Hippocampal formation (tissue), 2 donors: ENCODE measurements at places on chromosomes 1 and 21.

- DNase-seq = no peak
Observed at GRCh38 chr1:3917761-3918160, 17.7 kb upstream of the C1orf174 start.

DNA sequence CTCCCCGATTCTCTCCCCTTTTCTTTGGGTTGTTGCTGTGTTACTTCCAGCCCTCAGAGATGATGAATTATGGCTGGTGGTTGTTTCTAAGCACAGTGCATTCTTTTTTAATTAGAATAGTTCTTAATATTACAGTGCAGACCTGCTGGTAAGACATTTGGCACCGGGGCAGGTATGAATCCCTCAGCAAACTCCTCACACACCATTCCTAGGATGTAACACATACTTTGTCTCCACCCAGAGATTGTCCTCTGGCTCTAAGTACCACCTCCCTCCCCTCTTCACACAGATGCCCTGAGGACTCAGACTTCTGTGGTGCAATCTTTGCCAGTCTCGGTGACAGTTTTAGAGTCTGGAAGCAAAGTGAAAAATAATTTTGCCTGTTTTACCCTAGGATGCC lies 143.1 kb downstream of the HLX start:
- DNase-seq = no peak

DNA sequence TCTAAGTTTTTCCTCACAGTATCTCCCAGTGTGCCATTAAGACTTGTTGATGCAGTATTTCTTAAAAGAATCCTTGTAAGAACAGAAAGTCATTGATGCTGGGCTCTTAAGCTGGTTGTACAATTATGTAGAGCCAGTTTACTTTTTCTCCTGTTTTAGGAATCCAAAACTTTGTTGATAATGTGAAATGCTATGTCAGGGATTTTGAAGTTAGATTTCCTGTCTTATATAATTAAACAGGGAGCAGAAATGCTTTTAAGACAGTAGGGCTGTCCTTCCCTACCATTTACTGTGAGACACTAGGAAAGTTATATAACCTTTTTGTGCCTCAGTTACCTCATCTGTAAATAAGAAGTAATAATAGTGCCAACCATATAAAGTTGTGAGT lies 26.0 kb downstream of the CCDC18 start:
- DNase-seq = no peak

DNA sequence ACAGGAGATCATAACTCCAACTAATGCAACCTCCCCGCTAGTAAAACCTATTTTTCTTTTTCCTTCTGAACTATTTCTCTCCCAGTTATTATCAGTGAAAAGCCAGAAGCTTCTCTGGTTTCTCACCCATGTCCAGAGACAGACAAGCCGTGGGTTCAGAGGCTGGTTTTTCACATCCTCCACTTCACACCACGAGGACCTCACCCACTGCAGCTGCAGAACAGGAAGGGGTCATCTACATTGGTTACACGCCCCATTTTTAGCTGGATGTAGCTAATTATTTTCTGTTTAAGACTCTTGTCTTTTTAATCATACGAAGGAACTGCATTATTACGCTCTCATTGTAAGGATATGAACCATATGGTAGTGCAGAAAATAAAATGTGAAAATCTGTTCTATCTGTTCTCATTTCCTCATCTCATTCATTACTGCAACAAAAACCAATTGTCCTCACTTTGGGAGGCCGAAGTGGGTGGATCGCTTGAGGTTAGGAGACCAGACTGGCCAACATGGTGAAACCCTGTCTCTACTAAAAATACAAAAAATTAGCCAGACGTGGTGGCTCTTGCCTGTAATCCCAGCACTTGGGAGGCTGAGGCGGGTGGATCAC lies 39.1 kb upstream of the CLDN14 start:
- DNase-seq = no peak

- DNase-seq = no peak
Observed at GRCh38 chr1:228182296-228183030, 16.9 kb downstream of the IBA57 start.

DNA sequence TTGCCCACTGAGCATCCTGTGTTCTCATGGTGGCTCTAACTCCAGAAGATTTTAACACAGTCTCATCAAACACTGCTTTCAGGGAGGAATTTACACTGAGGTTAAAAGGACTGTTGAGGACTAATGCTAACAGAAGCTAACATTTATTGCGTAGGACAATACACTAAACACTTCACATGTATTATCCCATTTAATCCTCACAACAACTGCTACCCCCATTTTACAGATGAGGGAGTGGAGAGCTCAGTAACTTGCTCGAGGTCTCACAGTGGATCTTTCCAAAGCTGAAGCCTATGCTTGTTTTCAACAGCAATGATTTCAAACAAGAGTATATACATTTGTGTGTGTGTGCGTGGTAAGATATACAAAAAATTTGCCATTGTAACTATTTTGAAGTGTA lies 13.9 kb downstream of the ATF3 start:
- DNase-seq = no peak

DNA sequence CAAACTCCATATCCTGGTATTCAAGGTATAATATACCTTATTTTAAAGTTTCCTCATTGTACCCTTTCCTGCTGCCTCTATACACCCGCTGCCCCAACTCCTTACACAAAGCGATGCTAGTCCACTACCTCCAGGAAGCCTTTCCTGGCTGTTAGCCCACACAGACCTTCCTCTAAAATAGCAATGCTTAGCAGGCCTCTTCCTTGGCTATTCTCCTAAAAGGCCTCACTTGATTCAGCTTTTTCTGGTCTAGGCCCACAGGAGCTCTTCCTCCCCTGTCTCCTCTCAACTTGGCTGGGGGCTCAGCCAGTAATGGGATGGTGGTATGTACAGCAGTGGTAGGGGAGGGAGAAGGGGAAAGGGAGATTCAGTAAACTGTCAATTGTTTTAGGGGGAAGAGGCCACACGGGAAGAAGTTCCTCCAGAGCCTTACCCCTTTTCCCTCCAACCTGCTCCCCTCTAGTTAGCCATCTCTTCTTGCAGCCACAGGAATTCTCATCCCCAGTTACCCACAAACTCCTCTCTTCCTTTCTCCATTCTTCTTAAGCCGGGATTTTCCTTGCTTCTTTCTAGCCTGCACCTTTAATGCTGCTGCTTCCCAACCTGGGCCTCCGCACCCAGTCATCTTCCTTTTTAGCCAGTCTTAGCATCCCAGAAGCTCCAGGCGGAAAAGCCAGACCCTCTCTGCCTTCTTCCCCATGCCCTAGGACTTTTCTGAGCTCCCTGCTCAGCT lies 2.6 kb downstream of the LRRC41 start:
- no peak for DNase-seq

- no peak for DNase-seq
Observed at GRCh38 chr1:6008696-6009095, 16.5 kb upstream of the NPHP4 start.

GRCh38 chr1:13826591-13826990 lies 126.6 kb downstream of the PRDM2 start:
- DNase-seq = no peak

GRCh38 chr1:40743860-40744259 lies 39.7 kb upstream of the KCNQ4 start:
- no peak for DNase-seq

DNA sequence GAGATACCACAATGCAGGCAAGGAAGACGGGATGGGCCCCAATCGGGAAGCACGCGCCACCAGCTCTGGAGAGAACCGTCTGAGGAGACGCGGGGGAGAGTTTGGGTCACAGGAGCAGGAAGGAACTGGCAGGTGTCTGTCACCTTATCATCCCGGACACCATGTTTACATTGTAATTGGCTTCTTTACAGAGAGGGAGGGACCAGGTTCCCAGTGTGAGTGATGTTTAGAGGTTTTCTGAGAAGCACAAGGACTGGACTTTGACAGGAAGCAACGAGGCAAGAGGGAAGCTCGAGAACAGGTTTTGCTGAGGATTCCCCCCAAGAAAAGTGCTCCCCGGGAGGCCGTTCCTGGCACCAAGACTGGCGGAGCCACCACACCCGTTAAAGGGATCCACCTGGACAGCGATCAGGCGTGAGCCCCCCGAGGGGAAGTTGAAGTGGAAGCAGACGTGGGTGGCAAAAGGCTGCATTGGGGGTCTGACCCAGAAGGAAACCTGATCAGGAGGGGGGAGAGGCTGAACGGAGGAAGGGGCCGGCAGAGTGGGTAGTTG lies 957 bp downstream of the EPS15 start:
- peak; percentile 56 for DNase-seq

- no peak for DNase-seq
Observed at GRCh38 chr1:23792151-23792945, 1.4 kb downstream of the LYPLA2 start.

DNA sequence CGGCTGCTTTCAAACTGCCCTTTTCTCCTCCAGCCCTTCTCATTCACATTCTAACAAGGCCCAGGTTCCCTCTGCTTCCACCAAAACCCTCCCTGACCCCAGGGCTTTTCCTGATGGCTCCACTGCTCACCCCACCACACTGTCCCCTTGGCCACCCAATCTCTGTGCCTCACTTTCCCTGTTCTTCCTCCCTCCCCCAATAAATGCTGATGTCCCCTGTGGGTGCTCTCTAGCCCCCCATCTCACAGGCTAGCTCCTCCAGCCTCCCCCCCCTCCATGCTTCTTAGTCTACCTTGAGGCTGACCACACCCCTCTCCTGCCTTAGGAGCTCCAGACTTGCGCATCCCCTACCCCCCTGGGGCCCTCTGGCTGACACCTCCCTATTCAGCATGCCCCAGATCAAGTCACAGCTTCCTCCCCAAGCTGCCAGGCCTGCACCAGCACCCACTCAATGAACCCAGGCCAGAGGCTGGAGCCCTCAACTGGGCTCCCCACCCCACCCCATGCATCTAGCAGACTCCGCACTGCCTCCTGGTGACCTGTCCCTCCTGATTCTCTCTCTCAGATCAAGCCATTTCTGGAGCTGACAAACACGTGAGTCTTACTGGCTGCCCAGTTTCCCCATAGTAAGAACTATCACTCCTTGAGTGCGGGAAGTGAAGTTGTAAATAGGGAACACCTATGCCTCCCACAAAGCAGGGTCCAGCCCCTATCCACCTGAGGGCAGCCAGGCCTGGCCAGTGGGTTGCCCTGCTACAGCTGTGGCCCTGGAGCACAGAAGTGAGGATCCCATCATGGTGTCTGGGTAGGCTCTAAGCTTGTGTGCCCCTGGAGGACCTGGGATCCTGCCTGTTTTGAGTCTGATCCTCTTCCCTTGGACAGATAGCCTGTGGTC lies 117.9 kb downstream of the DMRTB1 start:
- DNase-seq = no peak

DNA sequence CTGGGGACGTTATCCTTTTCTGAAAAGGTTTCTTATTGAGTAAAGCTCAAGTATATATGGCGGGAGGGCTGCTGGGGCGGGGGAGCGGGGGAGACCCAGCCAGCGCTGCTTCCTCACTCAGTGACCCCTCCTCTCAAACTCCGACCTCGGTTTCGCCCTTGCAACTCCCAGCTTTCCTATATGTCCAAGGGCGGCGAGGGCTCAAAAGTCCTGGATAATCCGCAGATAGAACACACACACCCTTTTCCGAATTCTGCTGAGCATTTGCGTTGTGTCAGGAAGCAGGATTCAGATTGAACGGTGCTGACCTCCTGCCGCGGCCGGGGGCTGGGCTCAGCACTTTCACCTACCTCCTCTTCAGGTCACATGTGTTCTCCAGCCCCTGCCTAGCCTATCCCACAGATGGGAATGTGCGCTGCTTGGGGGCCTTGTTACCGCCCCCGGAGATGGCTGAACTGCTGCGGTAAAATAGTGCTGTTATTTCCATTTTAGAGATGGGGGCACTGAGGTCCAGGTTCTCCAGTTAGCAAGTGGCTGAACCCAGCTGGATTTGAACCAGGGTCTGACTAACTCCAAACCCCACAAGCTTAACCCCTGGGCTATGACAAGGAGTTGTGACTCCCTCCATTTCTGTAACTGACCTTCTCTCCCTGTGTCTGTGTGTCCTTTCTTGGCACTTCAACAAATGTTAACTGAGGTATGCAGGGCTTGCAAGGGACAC lies 795 bp upstream of the AHDC1 start:
- DNase-seq = no peak

DNA sequence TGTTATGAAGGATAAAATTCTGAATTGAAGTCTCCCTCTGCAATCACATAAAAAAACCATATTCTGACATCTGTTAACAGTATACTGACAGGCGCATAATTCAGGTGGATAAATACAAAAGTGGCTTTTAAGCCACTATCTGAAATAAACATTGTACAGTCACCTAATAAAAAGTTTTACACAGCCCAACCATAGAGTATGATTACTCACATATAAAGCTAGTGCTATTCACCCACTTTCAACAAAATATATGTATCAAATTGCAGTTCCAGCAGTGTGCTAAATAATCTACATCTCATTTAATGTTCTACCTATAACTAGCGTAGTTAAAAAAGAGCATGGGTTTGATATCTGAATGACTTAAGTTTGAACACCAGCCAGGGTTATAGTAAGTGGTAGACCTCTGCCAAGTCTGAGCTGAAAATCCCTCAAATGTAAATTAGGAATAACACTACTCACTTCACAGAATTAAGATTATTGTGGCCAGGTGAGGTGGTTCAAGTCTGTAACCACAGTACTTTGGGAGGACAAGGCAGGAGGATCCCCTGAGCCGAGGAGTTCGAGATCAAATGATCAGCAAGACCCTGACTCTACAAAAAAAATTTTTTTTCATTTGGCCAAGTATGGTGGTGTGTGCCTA lies 3.9 kb downstream of the EGLN1 start:
- no peak for DNase-seq

GRCh38 chr1:94940738-94941137 lies 13.8 kb upstream of the CNN3 start:
- no peak for DNase-seq

DNA sequence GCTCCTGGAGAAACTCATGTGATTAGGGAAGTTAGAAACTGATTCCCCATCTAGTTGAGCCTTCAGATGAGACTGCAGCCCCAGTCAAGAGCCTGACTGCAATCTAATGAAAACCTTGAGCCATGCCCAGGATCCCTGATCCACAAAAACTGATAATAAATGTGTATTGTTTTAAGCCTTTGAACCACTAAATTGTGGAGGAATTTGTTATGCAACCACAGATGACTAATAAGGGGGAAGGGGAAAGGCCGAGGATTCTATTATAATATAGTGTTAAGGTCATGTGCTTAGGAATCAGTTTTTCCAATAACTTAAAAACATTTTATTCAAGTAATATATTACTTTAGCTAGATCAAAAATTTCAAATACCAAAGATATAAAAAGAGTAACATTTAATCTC lies 52.8 kb upstream of the USP25 start:
- no peak for DNase-seq

- peak; percentile 51 for DNase-seq
Observed at GRCh38 chr1:171740987-171741871, 636 bp downstream of the VAMP4 start.

GRCh38 chr21:16969636-16970035 lies 543.2 kb upstream of the CXADR start:
- DNase-seq = no peak

GRCh38 chr1:12152113-12152891 lies 14.5 kb upstream of the TNFRSF1B start:
- no peak for DNase-seq
